ENCODE measurements at places on chromosomes 12 and 14.

DNA sequence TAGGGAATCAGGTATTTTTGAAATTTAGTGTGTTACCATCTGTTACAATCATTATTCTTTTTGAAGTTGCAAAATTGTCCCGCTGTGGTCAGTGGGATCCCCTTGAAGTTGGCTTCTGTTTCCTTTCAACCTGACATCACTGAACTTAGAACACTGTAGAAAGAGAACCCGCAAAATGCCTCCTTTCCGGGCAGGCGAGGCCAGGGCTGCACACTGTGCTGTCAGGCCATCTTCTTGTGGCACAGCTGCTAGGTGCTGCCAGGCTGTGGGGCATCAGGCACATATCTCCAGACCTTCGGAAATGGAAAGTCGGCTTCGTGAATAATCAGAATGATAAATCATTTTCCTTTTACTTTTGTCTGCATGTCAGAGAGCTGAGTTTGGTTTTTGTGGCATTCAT is 103.5 kb downstream of the GLT1D1 start:
- DNase-seq = no peak

GRCh38 chr12:132445884-132446632 is 43.9 kb upstream of the FBRSL1 start:
- DNase-seq = peak; percentile 87

- DNase-seq = no peak
Measured at GRCh38 chr14:71262441-71262840, 355.2 kb downstream of the PCNX1 start.

DNA sequence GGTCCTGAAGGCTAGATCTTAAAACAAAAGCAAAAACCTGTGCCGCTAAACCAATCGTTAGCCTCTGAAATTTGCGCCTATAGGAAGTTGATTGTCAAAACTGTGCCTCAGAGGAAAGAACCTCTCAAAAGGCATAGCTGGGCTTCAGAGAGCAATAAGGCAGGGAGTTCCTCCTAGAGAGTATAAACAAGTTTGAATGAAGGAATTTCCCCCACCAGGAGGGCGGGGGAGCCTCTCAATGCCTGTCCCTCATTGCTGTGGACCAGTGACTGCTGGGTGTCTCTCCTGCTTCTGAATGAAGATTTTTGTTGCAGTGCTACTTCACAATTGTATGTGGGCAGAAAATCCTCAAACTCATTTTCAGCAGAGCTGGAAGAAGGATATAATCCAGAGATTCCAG is 88.6 kb downstream of the KCNK10 start:
- DNase-seq = no peak

GRCh38 chr12:1939801-1940607 is 21.6 kb upstream of the CACNA2D4 start:
- peak; percentile 88 for DNase-seq

DNA sequence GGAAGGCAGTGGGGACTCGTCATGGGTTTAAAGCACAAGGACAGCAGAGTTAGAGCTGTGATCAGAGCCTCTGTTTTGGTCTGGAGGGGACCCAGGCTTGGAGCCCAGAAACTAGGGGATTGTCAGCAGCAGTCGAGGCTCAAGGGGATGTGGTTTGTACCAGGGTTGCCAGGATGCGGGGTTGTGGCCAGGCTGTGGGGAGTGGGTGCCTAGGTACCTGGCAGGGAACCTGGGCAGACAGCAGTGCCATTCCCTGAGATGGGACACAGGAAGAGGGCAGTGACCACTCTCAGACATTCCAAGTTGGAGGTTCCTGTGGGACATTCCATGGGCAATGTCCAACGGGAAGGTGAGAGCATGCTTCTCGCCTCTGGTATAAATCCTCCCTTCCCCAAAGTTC is 222.3 kb downstream of the SLC41A2 start:
- no peak for DNase-seq

DNA sequence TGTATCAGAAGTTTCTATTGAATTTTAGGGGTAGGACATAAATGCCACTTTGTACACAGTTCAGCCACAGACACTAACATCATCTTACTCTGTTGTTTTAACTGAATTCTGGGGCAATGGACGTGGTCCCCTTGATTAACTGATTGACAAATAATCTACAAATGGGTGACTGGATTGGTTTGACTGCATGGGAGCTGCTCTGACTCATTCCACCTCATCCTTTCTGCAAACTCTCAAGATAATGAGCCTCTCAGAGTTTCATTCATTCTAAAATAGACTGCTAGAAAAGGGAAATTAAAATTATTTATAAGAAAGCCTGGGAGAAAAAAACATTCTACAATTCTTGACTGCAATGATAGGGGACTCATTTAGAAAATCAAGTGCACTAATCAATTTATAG is 570.4 kb upstream of the SEL1L start:
- no peak for DNase-seq

DNA sequence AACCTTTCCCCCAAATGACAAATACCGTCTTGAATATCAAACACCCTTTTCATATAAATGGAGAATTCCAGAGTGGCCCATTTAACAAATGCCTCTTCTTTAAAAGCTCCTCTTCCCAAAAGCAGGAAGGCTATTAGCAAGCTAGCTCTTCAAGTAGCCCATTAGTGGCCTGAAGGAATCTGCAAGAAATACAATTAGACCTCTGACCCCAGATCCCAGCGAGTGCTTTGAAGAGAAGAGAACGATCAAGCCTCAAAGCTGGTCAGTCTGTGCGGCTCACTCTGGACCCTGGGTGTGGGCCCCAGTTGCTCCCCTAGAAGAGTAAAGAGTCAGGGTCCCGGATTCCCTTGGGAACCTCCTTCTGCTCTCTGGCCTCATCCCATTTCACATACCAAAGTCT is 325.6 kb downstream of the NUAK1 start:
- DNase-seq = no peak

DNA sequence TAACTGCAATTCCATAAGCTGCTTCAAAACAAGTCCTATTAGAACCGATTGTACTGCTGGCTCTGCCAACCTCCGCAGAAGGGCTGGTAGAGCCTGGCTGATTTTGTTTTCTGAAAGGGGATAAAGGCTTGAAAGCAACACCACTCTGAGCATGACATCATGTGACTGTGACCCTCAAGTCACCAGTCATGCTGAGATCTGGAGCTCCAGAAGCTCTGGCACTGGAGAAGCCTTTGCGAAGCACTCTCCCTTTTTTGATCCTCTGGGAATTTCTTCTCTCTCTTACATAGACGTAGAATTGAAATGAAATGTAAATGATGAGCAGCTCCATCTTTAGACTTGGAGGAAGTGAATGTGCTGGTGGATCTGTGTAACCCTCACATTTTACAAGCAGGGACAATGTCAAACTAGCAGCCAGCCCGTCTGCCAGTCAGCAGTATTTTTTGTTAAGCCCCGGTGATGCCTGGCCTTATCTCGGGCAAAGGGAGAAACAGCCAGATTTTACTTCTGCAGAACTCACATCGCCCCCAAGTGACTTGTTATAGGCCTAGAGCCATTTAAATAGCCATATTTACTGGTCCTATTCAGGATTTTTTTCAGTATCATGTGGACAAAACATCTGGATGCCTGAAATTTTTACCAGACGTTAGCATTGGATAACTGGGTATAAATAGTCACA is 112.1 kb upstream of the NPAS3 start:
- DNase-seq = no peak

GRCh38 chr12:85029456-85029855 is 6.6 kb downstream of the TSPAN19 start:
- no peak for DNase-seq

DNA sequence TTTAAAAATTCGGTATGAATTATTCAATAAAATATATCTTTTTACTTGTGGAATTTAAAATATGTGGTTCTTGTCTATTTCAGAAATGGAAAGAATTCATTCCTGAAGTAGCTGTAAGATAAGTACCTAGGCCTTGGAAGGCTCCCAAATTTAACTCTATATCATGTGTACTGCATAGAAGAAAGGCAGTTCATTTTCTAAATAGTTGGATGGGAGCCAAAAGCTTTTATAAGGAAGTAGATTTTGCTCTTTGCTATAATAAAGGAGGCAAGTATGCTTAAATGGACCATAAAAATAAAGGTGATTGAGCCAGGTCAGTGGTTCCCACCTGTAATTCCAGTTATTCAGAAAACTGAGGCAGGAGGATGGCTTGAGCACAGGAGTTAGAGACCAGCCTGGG is 187.5 kb downstream of the ATXN7L3B start:
- no peak for DNase-seq

DNA sequence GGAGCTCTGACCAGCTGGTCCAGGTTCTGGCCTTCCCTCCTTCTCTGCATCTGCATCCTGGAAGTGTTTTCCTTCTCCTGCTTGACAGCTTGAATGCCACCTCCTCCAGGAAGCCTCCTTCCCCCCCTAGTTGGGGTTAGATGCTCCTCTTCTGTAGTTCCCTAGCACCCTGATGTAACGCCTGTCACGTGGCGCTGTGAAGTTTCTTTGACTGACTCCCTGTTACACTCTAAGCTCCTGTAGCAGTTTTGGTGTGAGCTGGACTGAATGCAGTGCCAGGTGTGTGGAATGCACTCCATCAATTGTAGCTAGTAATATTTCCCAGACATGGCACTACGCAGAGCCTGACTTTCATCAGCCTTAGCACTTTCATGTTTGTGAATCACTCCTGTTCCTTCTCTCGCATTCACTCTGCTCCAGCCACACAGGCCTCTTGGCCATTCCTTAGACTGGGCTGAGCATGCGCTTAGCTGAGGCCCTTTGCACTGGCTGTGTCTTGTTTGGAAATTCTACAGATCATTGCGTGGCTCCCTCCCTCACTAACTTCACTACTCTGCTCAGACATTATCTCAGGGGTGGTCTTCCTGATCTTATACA is 2.1 kb upstream of the FAIM2 start:
- no peak for DNase-seq

- peak; percentile 33 for DNase-seq
Measured at GRCh38 chr12:68203460-68203875, 22.1 kb downstream of the IL26 start.

DNA sequence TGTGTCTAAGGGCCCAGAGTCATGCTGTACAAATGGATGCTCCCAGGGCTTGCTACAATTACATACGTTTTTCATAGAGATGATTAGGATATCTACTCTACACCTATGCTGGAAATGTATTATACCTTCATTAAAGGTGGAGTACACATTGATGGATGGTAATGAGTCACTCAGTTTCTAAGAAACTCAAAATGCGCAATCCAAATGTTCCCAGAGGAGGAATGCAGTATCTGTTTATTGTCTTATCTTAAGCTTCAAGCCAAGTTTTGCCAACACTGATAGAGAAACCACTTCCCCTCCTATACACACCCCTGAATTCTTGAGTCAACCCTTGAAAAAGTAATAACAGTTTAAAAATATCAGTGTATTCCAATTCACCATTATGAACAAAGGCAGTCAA is 266.6 kb upstream of the FAR2 start:
- no peak for DNase-seq

DNA sequence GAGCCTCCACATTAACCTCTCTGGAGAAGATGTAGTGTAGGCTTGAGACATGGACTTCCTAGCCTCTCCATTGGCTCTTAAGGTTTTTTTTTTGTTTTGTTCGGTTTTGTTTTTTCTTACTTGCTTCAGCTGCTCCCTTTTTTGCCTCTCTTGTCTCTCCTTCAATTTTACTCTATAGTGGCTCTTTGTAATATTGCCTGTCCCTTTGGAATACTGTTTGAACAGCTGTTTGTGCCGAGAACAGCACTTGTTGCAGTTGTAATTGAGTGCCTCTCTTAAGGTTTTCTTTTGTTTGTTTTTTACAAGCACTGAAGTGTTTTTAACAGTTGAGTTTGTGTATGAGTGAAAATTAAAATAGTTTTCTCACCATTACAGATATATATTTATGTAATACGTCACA is 567.7 kb downstream of the LRFN5 start:
- no peak for DNase-seq

DNA sequence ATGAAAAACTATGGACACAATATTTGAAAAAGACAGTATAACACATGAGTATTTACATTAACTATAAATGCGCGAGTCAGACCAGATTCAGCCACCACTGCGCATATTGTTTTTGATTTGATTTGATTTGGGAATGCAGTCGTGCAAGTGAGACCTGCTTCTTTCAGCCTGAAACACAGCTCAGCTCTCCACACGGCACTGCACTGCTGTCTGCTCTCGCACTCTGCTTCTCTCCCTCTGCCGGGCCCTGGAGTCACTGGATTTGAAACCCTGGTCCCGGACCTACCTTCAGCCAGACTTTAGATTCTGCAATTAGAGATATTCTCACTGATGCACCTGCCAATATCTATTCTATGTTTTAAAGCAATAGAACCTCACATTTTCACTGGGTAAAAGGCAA is 143.9 kb upstream of the TMEM132C start:
- DNase-seq = no peak

- no peak for DNase-seq
Measured at GRCh38 chr12:8605057-8605456, 7.6 kb downstream of the AICDA start.

DNA sequence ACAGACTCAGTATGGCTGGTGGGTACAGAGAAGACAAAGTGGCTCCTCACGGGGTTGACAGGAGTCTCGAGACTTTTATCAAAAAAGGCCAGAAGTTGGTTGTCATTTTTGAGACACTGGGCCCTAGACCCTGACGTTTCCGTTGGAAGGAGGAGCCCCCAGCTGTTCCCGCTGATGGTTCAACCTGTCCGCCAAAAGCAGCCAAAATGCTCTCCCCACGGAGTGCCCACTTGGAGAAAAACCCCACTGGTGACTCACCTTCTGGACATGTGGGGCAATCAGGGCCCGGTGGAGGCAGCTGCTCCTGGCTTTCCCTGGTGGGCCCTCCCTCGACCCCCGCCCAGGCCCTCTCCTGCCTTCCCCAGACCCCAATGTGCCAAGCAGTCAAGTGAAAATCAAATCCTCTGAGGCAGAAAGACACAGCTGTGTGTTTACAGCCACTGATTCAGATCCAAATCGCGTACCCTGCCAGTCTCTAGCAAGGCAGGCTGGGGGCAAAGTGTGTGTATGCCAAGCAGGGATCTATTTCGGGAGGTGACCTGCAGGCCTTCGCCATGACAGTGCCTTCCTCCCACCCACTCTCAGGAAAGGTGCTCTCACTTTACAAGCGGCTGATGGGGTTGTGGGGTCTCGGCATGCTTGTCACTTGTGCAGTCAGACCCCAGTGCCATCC is 347.4 kb downstream of the DPF3 start:
- no peak for DNase-seq
